EH (cell line): ENCODE measurements at places on chromosomes 3 and 15.
A peak's percentile ranks its signal among the peaks of the same experiment; 100 is the strongest.

DNA sequence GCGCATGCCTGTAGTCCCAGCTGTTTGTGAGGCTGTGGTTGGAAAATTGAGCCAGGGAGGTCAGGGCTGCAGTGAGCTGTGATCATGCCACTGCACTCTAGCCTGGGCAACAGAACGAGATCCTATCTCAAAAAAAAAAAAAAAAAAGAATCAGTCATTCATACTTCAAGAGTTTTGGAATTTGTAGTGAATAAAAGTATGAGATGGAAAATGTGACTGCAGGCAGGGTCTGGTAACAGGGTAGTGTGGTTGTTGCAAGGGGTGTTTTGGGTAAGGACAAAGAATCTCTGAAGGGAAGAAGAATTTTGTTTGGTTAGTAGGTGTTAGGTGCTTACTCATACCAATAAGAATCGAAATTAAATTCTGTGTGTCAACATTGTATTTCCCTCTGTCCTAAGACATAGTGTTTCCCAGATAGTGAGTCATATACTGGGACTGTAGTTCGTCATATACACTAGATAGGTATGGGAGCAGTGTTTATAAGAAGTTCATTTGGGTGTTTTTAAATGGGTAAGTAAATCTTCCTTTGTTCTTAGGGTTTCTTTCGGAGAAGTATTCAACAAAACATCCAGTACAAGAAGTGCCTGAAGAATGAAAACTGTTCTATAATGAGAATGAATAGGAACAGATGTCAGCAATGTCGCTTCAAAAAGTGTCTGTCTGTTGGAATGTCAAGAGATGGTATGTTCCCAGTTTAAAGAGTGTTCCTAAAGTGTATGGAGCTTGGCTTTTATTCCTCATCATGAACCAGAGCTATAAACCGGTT is 14.2 kb downstream of the NR1D2 start:
- peak; percentile 95 for DNase-seq

GRCh38 chr3:183377307-183377959 is 51.0 kb downstream of the MCF2L2 start:
- DNase-seq = no peak

DNA sequence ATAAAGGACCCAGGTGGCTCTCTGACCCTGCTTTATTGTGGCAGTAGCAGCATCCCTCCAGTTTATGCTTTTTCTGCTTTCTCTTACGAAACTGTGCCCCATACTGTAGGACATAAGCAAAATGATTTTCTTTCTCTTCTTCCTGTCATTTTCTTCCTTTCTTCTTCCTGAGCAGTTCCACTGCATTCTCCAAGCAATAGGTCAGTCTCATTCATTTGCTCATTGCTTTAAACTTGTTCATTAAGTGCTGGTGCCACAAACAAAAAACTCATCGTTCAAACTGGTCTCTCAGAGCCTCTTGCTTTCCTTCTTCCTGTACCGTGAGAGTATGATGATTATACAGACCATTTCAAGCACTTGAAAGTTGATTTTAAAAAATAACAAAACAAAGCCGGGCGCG is 66.8 kb downstream of the PDE8A start:
- peak; percentile 40 for DNase-seq

GRCh38 chr3:114527036-114527644 is 233.3 kb downstream of the TIGIT start:
- DNase-seq = peak; percentile 34

- no peak for DNase-seq
Observed at GRCh38 chr15:40234783-40235182, 4.1 kb upstream of the PAK6 start.

DNA sequence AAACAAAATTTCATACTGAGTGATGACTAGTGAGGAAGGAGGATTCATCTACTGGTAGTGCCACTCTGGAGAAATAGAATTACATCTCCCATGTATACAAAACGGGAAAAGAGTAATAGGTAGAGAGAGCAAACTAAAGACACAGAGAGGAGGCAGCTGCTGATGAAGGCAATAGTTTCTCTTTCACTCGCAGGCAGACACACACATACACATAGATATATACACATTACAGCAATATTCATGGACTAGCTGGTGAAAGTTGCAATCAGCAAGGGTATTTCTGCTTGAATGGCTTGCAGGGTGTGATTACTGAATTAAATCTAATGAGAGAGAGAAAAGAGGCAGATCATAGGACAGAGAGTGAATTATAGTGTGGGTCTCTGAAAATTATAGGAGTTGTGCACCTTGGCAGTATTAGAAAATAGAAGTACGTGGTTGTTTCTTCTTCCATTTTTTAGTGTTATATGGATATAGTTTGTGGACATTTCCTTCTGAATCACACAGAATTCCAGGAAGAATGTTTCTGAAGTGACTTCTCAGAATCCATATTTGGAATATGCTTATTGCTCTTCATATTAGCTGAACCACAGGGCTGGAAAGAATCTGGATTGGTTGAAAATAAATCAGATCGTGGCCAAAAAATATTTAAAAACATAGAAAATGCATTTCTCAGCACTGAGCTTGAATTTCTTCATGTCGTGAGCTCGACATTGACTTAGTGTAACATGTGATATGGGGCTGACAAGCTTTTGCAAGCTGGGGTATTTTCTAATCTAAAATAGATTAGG is 991.2 kb downstream of the TUSC7 start:
- DNase-seq = peak; percentile 32

DNA sequence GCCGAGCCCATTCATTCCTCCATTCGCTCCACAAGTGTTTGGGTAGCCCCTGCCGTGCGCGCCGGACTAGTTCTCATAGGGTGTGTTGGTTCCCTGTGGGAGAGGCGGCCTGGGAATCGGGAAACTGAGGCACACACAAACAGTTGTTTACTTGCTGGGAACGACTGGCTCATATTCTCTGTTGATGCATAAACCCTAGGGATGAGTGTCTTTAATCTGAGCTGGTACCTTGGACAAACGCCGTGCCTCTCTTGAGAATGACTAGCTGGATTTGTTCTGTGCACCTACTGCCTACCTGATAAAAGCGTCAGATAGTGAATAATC is 737 bp downstream of the DNAJA4 start:
- no peak for DNase-seq

DNA sequence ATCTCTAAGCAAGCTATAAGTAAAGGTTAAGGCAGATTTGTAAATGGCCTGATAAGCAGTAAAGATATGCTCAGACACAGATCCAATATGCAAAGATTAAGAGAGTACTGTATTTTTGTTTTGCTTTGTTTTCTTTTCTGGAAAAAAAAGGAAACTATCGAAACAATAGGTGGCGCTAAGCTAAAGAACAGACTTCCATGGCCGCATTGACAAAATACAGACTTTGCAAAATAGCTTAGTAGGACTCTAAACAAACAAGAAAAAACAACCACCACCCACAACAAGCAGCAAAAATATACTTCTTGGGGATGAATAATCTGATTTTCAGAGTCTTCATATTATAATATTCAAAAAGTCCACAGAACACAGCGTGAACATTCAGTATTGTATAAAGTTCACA is 758.4 kb upstream of the ROBO1 start:
- DNase-seq = no peak

DNA sequence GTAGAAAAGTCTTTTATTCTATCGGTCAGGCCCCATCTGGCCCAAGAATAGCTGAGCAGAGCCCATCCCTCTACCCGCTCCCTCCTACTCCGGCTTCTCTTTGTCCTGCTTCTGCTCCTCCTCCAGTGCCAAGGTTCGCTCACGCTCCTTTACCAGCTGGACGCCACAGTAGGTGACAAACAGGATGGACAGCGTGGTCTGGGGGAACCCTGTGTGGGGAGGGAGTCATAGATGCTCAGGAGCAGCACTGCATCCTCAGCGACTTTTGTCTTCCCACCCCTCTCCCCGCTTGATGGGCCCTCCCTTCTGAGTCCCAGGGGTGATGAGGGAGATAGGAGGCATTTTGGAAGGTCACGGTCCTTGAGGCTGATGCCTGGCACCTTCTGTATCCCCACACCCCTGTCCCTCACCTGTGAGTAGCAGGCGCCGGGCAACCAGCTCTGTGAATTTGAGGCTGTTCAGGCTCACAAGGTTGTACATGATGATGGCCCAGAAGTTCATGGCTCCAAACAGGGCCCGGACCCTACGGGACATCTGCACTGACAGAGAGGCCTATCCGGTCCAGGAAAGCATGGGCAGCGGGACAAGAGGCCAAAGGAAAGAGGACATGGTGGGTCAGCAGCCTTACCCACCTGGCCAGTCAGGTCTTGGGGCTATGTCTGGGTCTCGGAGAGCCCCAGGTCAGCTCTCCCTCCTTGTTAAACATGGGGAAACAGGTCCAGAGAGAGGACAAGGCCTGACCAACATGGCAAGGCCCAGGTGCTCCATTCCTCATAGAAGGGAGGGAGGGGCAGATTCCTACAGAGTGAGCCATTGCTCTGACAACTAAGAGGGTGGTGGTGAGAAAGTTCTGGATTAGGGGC is 7.6 kb downstream of the KLHL40 start:
- DNase-seq = no peak

DNA sequence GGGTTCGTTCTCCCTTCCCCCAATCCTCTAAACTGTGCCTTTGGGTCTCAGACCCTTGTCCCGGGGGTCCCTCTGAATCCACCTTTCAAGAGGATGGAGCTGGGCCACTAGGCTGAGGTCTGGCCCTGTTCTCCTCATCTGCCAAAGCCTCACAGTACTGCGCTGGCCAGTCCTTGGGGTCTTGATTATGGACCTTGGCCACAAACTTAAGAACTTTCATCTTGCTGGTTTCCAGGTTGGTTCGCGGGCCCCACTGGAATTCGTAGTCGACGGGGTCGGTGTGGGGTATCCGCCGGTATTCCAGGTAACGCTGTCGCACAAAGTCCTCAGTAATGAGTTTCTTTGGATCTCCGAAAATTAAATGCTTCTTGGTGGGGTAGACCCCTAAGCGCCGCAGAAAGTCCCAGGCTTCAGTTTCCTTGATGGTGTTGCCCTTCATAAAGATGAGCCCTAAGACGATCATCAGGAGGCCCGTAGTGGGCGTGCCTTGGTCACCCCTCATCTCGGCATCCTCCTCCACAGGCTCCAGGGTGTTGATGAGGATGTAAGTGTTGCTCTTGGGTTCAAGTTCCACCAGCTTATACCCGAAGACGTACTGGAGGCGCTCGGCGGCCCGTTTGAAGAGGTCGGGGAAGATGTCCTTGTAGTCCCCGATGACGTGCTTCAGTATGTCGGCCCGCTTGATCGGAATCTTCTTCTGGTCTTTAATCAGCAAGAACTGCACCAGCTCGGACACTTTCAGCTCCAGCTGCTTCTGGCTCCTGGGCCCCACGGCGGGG is 727 bp downstream of the NSMCE3 start:
- DNase-seq = peak; percentile 52

GRCh38 chr3:37607604-37608003 is 254.1 kb upstream of the CTDSPL start:
- DNase-seq = no peak

- DNase-seq = no peak
Observed at GRCh38 chr15:33448961-33449606, 138.3 kb downstream of the RYR3 start.

GRCh38 chr15:99096173-99096893 is 8.5 kb upstream of the SYNM start:
- no peak for DNase-seq

DNA sequence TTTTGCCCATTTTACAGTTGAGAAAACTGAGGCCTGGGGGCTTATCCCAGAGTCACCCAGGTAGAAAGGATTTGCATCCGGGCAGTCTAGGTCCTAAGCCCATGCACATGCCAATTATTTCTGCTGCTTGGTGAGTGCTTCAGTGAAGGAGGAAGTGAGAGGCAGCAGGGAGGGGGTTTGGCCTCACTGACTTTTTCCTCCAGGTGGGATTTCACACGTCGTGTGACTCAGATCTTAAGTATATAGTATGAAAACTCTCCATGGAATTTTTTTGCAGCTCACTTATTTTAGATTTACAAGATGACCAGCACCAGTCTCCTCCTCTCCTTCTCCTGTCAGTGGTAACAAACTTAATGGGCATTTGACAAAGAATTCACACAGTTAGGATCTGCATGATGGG is 4.6 kb downstream of the ITGA11 start:
- peak; percentile 58 for DNase-seq

DNA sequence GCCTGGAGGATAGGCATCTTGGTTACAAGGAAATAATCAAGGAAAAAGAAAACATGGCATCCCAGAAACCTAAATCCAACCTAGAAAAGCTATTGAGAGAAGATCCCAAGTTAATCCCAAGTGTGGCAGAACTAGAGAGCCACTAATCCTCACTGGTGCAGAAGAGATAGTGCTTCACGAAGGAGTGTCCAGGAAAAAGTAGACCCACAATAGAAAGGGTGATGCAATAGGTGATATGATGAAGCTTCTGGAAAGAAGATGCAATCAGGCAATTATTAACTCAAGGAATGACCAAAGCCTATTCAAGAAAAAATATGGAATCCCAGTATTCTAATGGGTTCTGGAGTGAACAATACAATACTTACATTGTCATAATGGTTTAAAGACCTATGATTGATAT is 95.2 kb downstream of the AQP9 start:
- DNase-seq = no peak

DNA sequence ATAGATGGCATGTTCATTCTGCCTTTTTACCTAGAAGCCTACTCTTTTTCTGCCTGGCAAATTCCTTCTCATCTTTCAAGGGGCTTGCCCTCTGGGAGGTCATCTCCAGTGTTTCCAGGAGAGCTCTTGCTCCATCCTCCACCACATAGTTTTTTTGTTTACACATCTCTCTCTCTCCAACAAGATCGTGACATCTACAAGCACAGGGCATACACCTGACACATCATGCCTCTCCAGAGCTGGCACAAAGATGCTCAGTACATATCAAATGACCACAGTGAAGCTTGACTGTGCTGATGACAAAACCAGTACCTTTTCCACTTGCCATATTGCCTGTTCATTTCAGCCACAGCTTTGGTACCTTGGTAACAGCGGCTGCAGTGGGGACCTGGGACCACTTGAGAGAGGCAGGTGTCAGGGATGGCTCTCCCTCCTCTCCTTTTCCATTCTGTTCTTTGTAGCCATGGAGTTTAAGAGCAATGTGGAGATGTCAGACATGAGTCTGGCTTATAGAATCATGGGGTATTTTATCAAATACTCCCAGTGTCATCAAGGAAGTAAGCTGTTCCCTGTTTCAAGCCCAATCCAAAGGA is 15.4 kb downstream of the ALPK3 start:
- DNase-seq = no peak

DNA sequence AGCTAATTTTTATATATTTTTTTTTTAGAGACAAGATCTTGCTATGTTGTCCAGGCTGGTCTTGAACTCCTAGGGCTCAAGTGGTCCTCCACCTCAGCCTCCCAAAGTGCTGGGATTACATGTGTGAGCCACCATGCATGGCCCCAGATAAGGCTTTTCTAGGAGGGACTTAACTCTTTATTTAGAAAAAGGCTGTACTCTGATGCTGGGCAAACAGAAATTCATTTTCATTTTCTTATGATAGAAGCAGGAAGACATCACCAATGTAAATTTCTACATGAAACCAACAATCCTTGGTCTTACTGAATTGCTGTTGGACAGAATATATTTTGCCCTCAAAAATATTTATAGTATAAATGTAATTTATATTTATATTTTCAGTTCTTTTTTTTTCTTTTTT is 9.6 kb downstream of the NIPA1 start:
- no peak for DNase-seq
